ENCODE measurements at places on chromosomes 7 and 10. TPM values are rescaled to one million over a fixed set of nuclear protein-coding genes. Genes with fewer than 3 reads are reported as not detected.

Gene SEMA3E
- total RNA-seq: not detected

Gene OR6B1
- under 0.01 TPM for total RNA-seq

Gene VAX1
- total RNA-seq: under 0.01 TPM

Gene AOAH
- total RNA-seq: 15.1 TPM

Gene ZPBP
- total RNA-seq: 0.81 TPM

Gene SEC31B
- 9.7 TPM for total RNA-seq

Gene ZNF394
- 61.4 TPM for total RNA-seq

- DNase-seq: no peak
Observed at GRCh38 chr10:65843203-65843602, 1082.6 kb upstream of the LRRTM3 start.

DNA sequence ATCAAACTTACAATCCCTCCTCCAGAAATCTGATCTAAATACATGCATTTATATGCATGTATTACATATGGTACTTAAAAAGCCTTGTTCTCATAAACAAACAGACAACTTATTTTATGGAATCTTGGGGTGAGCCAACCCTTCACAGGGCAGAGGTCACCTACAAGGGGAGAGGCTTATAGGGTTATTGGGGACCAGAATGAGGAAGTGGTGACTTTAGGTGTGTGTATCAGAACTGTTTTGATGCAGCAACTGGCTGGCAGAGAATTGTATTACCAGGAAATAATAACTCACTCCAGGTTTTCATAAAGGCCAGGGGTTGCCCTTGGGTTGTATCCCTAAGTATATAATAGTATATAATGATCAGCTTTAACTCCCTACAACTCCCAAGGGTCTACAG is 91.1 kb downstream of the SVIL start:
- no peak for DNase-seq

GRCh38 chr10:35639728-35640401 is 2.2 kb downstream of the FZD8 start:
- no peak for DNase-seq

DNA sequence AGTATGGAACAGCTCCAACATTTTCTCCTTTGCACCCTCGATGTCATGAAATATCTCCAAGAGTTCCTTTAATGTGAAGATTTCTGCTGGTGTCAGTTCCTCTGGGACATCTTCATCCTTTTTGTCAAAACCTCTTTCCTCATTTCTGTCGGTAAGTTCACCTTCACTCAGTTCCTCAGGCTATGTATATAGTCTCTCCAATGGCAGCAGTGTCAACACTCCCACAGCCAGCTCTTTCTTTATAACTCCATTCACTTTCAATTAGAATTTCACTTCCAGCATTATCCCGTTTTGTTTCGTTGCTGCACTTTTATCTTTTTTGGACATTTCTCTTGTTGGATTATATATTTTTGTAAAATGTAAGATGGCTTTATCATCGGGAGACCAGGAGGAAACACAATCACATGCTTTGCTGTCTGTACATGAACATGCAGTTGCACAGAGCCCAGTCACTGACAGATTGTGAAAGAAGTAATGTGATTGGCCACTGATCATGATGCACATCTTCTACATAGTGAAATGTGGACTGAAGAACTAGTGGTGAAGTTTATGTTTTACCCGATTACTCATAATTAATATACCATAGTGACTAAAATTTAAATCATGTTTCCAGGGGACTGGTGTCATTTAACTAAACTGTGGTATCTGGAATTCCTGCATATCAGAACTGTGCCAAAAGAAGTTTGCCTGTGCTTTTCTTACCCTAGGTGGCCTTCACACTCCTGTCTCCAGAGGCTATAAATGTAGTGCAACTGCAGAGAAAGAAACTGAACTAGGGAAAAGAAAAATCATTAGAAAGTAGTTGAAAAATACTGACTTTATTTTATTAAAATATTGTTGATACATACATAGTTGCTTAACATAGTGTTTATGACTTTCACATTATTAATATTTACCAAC is 289.6 kb downstream of the PPP1R3A start:
- no peak for DNase-seq

DNA sequence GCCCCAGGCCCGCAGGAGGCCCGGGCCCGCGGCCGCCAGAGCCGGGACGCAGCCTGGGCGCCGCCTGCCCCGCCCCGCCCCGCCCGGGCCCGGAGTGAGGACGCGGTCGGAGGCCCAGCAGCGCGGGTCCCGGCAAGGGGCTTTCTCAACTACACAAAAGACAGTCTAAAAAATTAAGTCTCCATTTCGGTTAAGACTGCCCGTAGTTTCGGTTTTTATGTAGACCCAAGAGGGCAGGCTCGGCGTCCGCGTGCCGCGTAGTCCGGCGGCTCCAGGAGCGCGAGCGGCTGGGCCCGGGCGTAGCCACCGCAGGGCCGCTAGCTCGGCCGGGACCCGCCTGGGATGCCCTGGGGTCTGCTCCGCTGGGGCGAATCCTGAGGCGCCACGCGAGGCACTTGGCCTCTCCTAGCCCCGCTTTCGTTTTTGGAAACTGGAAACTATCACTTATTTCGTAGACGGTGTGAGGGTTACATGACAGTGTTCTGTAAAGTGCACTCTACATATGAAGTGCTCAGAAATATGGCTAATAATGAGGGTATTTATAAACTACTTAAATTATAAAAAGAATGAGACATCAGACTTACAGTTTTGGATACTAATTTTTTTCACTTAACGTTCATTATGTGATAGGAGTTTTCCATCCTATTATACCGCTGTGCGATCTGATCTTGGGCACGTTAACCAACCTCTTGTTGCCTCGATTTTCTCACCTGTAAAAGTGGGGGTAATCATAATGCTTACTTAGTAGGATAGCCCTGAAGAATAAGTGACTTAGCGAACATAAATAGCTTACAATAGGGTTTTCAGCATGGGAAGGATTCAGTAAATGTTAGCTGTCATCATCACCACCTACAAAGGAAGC is 573 bp downstream of the BLVRA start:
- DNase-seq: peak; percentile 77

GRCh38 chr7:150668472-150668911 is 17.0 kb upstream of the GIMAP2 start:
- peak; percentile 46 for DNase-seq

- DNase-seq: no peak
Observed at GRCh38 chr7:157205438-157205837, 66.7 kb downstream of the UBE3C start.

DNA sequence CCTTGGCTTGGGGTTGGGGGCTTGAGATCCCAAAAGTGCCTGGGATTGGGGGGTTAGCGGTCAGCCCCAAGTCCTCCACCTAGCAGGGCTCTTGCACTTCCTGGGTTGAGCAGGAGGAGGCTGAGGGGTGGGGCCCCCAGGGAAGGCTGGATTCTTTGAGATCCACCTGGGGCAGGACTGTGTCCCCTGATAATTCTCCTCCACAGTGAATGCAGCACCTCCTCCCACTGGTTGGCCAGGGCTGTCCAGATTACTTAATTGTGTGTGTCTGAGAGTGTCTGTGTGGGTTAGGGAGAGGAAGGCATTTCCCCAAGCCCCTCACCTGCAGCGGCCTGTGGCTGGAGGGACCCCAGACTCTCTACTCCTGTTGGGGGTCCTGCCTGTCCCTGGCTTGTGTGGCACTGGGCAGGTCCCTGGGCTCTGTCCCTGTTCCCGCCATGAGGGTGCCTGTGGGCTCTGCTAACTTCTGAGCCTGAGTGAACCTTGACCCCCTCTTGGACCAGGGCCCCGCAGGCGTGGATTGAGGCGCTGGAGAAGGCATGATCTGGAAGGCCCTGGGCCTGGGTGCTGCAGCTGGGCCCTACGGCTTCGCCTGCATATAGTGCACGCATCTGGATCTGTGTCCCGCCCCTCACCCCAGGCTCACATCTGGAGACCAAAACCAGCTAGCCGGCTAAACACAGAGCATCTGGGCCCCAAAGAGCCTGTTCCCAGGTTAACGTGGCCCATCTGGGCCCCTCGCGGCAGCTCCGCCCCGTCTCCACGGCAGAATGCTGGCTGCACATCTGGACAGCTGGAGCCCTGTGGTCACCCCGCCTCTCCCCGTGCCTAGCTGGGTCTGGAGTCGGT is 10.4 kb downstream of the TMEM270 start:
- DNase-seq: no peak

DNA sequence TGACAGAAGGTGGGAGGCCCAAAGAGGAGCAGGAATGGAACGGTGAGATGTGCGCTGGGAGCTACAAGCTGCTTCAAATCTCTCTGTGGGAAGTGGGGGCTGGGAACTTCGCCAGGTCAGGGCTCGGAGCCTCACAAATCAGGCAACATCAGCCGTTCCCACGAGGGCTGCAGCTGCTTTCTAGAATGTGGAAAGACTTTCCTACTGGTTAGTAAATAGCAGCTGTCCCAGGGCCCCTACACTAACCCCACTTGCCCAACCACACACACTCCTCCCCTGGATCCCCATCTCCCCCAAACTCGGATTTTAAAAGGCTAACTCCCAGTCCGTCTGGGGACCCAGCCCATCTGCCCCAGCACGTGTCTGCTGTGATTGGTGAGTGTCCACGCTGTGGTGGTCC is 40.6 kb upstream of the PITRM1 start:
- no peak for DNase-seq

GRCh38 chr10:17227367-17228090 is 512 bp upstream of the VIM start:
- DNase-seq: no peak

- DNase-seq: no peak
Observed at GRCh38 chr7:105715528-105715927, 134.2 kb upstream of the EFCAB10 start.

GRCh38 chr7:977326-978048 is 2.1 kb upstream of the COX19 start:
- DNase-seq: no peak

- DNase-seq: no peak
Observed at GRCh38 chr10:14674376-14675050, 100.2 kb downstream of the FAM107B start.

DNA sequence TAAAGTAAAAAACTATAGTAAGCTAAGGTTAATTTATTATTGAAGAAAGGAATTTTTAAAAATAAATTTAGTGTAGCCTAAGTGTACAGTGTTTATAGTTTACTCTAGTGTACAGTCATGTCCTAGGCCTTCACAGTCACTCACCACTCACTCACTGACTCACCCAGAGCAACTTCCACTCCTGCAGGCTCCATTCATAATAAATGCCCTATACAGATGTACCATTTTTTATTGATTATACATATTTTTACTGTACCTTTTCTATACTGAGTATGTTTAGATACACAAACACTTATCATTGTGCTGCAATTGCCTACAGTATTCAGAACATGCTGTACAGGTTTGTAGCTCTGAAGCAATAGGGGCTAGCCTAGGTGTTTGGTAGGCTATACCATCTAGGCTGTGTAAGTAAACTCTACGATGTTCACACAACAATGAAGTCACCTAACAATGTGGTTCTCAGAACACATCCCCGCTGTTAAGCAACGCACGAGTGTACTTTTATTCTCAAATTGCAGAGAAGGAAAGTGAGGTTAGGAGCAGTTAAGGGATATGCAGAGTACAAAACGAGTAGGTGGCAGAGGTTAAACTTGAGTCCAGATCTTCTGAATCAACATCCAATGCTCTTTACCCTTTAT is 38.9 kb upstream of the PLCE1 start:
- DNase-seq: no peak

Data from hematopoietic multipotent progenitor cell (in vitro differentiated cells).